ENCODE measurements at places on chromosomes 16 and 17. TPM values are rescaled to one million over a fixed set of nuclear protein-coding genes. Genes with fewer than 3 reads are reported as not detected.

MAPT gene
- 0.04 TPM for total RNA-seq

METTL9 gene
- total RNA-seq: 92.6 TPM

FLOT2 gene
- total RNA-seq: 81.8 TPM

NR1D1 gene
- total RNA-seq: 5.7 TPM

TRPV3 gene
- 7.7 TPM for total RNA-seq

Measured in foreskin keratinocyte (primary cell).